ENCODE measurements at places on chromosomes 5 and 9.

DNA sequence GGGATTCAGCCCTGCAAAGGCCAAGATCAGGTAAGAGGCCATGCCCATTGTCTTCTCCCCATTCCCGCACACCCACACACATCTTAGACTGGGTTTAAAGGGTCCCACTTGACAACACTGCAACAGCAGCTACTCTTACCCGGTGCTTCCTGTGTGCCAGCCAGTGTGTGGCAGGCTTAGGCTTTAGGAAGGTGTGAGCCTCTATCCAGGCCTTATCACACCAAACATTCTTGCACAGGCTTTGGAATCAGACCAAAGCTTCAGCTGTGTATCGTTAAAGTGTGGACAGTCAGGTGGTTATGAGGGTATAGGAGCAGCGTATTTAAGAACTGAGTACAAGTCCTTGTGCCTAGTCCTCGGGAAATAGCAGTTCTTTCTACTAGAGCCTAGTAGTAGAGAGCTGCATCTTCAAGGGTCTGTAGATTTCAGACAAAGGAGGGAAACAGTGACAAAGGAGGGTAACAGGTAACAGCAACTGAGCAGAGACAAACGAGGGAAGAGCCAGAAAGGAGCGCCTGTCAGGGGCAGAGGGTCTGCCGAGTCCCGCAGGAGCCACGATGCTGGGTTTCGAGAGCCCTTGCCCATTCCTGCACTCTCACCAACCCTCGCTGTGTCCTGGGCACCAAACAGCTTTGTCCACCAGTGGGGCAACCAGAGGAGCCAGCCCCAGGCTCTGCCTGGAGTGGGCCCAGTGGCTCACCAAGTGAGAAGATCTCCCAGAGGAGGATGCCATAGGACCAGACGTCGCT is 30.9 kb downstream of the CSF1R start:
- DNase-seq, result no peak

GRCh38 chr5:81418606-81419005 is 24.7 kb upstream of the ACOT12 start:
- DNase-seq, result no peak

GRCh38 chr9:33320568-33321261 is 30.4 kb downstream of the NFX1 start:
- no peak for DNase-seq

- no peak for DNase-seq
These were observed 64.4 kb downstream of the SNX18 start for GRCh38 chr5:54581831-54582548.

- no peak for DNase-seq
These were observed 229.1 kb downstream of the MTRR start for GRCh38 chr5:8098081-8098480.
